Urinary bladder (tissue), 4 donors: ENCODE measurements at places on chromosomes 13 and 19. TPM values are rescaled to one million over a fixed set of nuclear protein-coding genes. Genes with fewer than 3 reads are reported as not detected.

- DNase-seq = no peak
Observed at GRCh38 chr13:22175241-22175640, 504.4 kb downstream of the FGF9 start.

- no peak for DNase-seq
Observed at GRCh38 chr13:26022538-26023292, 29.1 kb downstream of the SHISA2 start.

GRCh38 chr13:50200988-50201387 is 185.7 kb downstream of the KCNRG start:
- DNase-seq = no peak

GRCh38 chr13:44429311-44429710 is 55.7 kb downstream of the SERP2 start:
- DNase-seq = no peak

LRRC63 gene
- polyA plus RNA-seq = not detected

SLC10A2 gene
- not detected for polyA plus RNA-seq

GRCh38 chr19:3033595-3034405 is 4.7 kb upstream of the TLE2 start:
- no peak for DNase-seq
